ENCODE measurements at places on chromosomes 7 and 10.

- DNase-seq = no peak
Observed at GRCh38 chr10:47092376-47092775, 181.1 kb downstream of the PTPN20 start.

GRCh38 chr7:90597563-90598253, 1.6 kb downstream of the CDK14 start:
- DNase-seq = peak; percentile 12

- no peak for DNase-seq
Observed at GRCh38 chr7:77877791-77878190, 79.2 kb downstream of the PHTF2 start.

GRCh38 chr10:100742076-100742771, 3.2 kb upstream of the PAX2 start:
- DNase-seq = no peak

- no peak for DNase-seq
Observed at GRCh38 chr7:37409461-37409860, 39.2 kb downstream of the ELMO1 start.

DNA sequence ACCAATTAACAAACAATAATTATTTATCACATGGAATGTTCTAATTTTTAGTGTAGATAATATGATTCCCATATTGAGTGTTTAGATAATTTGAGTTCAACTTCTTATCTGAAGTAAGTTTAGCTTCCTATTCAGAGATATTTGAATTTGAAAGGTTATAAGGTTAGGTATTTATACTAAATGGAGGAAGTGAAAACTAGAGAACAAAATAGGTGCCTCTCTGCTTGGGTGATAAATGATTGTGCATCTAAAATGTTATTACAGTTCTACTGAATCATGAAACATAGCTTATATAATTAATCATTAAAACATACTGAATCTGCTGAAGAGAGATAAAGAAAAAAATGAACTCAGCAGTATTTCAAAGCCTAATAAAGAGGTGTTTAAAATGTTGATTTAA, 1174.3 kb downstream of the XPNPEP1 start:
- DNase-seq = no peak

DNA sequence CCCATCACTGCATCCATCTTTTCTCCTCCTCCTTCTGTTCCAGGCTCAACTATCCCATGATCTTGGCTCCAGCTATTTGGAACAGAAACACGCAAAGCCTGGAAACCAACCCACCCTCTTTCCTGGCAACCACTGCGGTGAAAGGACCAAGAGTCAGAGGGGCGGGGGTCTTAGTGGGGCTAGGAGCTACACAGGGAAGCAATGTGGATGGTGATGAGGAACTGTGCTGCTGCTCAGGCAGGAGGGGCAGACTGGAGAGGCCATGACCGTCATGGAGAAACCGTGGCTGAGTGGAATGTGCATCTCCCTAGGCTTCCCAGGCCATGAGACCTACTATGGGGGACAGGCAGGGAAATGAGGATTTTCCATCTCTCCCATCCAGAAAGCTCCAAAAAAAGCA, 25.6 kb downstream of the PLAC9 start:
- DNase-seq = no peak

GRCh38 chr10:110540031-110540430, 27.5 kb upstream of the SMC3 start:
- DNase-seq = no peak

DNA sequence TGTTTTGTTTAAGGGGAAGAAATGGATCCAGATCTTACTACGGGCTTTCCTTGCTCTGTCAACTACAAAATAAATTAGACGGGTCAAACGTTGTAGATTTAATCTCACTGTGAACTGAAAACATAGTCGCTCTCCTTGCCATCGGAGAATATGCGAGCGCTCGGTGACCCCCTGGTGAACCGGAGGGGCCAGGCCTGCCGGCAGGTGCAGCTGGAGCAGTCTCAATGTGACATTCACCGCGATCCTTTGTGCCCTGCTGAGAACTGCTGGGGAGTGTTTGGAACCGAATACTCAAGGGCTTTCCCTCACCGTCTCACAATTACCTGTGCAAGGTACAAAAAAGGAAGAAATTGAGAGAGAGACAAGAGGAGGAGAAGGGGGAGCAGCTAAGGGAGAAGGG, 174.1 kb upstream of the GPR26 start:
- DNase-seq = peak; percentile 65

DNA sequence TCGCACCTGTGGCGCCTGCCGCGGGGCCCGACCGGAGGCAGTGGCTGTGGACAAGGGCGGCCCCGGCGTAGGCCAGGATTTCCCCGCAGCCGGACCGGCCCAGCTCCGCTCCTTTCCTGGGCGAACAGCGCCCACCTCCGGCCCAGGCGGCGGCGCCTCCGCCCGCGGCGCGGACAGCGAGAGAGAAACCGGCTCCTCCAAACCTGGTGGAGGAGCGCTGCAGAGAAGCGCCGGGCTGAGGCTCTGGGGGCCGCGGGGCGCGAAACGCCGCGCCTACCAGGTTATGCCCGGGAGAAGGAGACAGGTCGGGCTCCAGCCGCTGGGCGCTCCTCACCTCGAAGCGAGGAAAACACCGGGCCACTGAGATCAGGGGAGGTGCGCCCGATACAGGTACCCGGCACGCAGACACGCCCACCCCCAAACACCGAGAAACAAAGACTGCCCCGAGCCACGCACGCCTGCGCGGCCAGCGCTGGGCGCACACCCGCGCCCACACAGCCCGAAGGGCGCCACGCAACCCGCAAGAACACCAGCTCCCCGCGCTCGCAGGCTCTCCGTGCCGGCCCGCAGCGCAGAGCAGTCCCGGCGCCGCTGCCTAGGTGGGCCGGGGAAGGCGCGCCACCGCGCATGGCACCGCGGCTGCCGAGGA, 3.3 kb downstream of the GRID1 start:
- peak; percentile 86 for DNase-seq

DNA sequence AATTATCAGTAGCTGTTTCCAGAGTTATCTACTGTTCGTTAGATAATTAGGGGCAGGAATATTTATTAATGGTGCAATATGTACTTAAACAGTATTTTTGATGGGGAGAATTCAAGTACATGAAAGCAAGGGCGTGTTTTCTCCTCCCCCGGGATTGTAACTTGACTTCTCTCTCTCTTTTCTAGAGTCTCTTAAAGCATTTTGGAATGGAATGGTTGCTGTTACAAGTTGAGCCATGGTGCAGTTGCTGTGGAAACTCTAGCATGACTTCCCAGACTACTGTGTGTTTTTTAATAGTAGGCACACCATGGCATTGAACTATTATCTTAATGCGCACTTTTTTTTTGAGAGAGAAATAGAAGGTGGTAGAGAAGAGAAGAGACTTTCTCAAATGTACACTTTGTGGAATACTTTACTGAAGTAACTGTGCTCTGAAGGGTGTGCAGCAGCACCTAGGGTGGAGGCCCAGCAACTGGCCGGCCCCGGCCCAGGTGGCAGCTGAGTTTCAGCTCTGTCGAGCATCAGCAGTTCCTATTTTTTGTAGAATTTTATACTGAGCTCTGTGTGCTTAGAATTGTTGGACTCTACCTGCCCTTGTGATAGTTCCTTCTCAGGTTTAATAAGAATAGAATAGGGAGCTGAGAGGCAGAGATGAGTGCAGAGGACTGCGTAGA, 64.4 kb downstream of the CCNY start:
- DNase-seq = no peak

DNA sequence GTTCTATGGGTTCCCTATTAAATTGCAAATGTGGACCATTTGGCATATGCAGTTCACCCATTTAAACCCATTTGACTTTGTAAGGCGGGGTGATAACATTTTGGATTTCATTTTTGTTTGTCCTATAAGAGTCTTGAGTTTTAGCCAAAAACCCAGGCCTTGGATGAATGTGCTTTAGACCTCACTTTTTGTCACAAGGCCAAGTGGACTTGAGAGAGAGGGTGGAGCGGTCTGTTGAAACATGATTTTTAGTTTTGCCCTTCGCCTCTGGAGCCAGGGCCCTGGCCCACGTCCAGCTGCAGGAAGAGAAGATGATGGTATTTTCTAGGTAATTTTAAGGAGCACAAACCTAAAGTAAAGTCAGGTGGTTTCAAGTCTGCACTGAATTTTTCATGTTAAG, 260.1 kb downstream of the SLC25A13 start:
- no peak for DNase-seq

DNA sequence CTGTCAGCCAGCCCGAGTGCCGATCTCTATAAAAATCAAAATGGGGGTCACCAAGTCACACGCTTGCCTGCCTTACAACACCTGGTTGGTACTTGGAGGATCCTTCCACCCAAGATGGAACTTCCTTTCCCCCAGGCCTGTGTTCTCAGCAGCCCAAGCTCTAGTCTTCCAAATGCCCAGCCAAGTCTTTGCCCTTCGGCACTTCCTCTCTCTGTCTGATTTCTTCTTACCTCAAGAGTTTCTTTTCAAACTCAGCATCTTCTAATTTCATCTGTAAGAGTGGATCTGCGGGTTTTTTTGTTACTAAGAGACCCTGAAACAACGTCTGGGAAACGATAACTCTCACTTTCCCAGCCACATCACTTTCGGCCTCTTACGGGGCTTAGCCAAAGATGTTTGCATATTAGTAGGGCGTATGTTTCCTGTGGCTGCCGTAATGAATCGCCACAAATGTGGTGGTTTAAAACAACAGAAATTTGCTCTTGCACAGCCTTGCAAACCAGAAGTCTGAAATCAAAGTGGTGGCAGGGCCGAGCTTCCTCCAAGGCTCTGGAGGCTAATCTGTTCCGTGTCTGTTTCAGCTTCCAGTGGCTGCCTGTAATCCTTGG, 219.9 kb downstream of the TCF7L2 start:
- DNase-seq = no peak

DNA sequence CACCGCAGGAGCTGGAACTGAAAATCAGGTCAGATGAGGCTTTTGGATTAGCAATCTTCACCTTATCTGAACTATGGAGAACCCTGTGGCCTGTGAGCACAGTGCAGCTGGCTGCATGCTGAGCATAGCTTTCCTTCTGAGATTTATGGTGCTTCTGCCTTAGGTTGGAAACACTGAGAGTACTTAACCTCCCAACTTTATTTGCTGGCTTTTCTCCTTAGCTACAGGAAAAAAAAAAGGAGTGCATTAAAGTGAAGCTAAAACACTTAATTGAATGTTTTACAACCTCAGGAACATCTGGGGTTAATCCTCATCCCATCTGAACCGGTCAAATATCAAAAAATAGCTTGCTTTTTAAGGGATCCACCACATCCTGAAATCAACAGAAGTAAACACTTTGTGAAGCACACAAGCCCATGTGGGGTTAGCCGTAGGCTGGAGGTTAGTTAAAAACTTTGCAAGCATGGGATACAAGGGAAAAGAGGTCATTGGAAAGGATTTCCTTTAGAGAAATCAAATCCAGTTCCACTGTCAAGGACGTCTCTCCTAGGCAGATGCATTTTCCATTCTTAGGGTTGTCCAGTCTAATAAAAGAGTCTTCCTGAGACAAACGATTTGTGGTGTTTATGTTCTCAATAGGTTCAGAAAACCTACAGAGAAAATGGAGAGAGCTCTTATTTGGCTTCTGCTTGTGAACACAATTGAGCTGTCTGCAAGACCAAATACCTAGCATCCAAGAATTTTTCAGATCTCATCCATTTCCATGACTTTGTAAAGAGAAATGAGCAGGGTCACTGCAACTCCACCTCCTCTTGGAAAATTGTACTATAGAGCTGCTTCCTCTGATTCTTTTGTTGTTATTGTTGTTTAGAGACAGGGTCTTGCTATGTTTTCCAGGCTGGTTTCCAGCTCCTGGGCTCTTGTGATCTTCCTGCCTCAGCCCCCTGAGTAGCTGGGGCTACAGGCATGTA, 470.4 kb upstream of the IGFBP3 start:
- DNase-seq = no peak

DNA sequence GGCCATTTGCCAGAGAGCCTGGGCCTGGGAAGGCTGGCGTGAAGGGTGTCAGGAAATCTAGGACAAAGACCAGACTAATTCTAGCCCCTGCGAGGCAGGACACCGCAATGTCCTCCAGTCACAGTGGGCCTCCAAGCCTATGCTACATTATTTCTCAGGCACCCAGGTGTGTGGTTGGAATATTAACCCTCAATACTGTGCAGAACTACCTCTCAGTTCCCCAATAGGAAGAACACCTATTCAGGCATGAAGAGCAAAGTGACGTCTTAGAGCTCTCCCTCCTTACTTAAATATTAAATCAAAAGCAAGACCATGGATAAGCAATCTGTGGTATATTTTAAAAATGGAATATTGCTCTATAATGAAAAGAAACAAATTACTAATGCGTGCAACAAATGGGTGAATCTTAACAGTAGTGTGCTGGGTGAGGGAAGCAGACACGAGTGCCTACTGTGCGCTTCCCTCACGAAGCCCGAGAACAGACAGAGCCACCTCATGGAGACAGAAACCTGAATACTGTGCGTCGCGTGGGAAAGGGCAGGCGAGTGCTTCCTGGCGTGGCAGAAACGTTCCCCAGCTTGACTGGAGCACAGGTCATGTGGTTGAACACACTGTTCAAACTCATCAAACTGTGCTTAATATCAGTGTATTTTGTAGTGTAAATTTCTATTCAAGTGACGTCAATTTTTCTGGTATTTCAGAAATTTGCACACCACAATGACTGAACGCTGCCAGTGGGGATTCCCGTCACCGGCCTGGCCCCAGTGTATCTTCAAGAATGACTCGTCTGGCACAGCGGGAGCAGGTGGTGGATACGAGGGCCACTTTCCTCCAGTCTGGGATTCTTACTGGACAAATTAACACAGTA, 15.5 kb upstream of the PTPRN2 start:
- no peak for DNase-seq

DNA sequence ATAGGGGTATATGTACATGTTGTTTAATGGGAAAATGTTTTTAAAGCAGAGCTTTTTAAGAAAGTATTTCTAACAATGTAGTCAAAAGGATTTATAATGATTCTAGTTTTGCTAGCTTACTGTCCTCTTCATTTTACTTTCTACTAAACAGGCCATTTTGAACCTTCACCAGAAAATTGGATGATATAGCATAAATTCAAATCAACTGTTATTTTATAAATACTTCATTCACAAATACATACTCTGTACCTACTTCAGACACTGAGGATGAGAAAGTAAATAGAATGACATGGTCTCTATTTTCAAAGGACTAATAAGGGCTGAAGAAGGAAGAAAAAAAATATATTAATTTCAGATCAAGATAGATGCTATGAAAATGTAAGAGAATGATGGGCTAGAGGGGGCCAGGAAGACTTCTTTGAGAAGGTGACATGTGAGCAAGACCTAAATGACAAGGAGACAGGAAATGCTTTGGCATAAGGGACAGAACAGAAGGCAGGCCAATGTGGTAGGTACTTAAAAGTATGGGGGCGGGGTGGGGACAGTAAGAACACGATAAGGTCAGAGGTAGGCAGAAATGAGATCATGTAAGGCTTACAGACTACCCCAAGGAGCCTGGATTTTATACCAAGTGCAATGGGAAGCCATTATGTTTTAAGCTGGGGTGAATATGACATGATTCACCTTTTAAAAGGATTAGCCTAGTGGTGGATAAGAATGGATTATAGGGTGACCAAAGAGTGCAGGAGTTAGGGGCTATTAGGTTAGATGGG, 5.2 kb downstream of the NAMPT start:
- DNase-seq = no peak

- DNase-seq = no peak
Observed at GRCh38 chr7:37977243-37977642, 56.8 kb downstream of the EPDR1 start.
